ENCODE measurements at places on chromosomes 2 and 18.

DNA sequence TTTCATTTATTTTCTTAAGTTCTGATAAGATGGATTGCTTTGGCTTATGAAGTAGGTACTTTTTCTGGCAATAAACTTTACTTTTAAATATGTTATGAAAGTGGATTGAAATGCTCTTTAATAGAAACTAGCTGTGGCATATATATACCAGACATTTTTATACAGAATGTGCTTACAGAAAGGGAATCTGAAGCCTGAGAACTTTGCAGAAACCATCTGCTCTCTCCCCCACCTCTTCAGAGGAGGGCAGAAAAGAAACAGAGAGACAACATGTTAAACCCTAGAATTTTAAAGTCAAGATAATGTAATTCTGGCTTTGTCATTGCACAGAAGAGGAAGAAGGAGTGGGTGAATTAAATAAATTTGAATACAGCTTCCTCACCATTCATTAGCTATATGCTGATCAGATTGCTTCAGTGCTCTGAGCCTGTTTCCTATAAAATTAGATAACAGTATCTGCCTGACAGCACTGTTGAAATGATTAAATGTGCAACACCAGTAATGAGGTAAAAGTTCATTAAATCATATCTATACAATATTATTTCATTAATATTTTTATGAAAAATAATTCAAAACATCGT is 247.3 kb downstream of the CNTNAP5 start:
- no peak for ATAC-seq

DNA sequence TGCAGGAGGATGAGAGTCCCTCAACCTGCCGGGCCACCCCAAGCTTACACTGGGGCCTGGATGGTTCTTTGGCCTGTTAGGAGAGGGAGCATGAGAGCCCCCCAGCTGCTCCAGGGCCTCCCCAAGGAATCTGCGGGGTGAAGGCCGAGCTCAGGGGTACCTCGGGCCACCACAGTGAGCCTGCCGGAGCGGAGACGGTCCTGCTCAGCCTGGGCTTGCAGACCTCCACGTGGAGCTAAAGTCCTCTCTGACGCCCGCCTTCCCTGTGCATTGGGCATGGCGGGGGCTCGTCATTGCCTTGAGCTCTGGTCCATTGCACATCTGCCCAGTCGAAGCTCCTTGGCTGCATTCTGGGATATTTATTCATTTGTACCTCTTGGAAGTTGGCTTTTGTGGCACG is 62.7 kb downstream of the ASB1 start:
- ATAC-seq, result no peak

- ATAC-seq, result no peak
These were observed 8.8 kb upstream of the CABLES1 start for GRCh38 chr18:23126376-23127056.

DNA sequence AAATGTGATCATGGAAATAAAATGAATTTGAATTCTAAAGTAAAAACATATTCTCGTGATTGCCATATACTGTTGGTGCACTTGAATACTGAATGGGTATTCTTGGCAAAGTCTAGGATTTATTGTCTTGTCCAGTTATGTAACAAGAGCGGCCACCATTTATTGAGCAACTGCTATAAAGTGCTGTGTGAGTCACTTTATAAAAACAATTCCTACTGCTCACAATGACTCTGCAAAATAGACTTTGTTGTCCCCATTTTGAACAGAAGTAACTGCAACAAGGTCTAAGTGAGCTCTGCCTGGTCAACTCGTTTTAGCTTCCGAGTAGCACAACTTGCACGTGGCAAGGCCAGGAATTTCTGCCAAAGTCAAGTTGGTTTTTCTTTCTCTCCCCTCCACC is 995.6 kb upstream of the FANCL start:
- ATAC-seq, result no peak

GRCh38 chr2:212428681-212429478 is 109.7 kb downstream of the ERBB4 start:
- ATAC-seq, result no peak

- ATAC-seq, result no peak
These were observed 1008.5 kb upstream of the FANCL start for GRCh38 chr2:59249441-59250306.

- ATAC-seq, result no peak
These were observed 132.9 kb downstream of the CBLN2 start for GRCh38 chr18:72411261-72411660.

- no peak for ATAC-seq
These were observed 39.7 kb downstream of the ADI1 start for GRCh38 chr2:3479430-3480320.

Data from stimulated activated memory B cell treated with anti-CD40 and anti-IgM and Interleukin-4, amounts not matched to agents 10 μg/mL and 1 μg/mL and 100 μg/mL, for 72 hours (primary cell).